ENCODE measurements at places on chromosomes 7 and 10.

DNA sequence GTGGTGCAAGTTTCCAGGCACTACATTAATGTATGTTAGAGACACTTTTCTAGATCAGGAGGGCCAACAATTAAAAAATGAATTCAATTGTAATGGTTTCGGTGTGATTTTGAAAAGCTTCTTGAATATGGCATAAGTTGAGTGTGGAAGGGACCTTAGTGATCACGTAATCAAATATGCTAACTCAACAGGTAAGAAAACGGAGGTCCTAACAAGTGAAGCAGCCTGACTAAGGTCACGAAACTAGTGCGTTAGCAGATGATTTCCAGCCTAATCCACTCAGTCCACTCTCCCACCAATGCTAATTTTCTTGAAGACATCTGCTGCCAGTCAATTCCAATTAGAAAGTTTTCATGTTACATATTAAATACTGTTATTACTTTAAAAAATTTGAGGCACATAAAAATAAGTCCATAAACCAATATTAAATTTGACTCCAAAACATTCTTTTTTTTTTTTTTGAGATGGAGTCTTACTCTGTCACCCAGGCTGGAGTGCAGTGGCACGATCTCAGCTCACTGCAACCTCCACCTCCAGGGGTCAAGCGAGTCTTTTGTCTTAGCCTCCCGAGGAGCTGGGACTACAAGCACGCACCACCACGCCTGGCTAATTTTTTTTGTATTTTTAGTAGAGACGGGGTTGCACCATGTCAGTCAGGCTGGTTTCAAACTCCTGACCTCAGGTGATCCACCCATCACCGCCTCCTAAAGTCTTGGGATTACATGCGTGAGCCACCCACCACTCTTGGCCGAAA, 2.3 kb upstream of the RSBN1L start:
- no peak overlapping the region for H3K4me3 ChIP-seq
- no peaks in the 10 kb centered on the region for H3K27me3 ChIP-seq
- no peak overlapping the region for H3K27ac ChIP-seq
- H3K36me3 ChIP-seq, result peaks cover 5% of the 10 kb centered on the region

DNA sequence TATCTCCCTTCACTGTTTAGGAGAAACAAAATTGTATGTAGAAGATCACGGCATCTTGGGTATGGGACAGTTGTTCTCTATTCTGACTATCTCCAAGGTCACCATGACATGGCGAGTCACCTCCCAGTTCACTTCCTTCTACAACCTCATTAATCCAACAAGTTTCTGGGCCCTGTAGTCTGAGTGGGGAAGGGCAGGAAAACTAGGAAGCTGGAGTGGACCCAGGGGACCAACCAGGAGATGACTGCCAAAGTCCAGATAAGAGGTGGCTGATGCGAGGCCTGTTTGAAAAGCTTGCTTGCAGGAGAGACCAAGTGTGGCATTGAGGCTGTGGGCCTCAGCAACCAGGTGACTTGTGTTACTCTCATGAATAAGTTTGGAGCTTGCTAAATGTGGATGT, 584.9 kb downstream of the TNS3 start:
- no peak overlapping the region for H3K4me3 ChIP-seq
- no peak overlapping the region for H3K27ac ChIP-seq
- H3K4me1 ChIP-seq, result no peaks in the 10 kb centered on the region
- no peak for DNase-seq

DNA sequence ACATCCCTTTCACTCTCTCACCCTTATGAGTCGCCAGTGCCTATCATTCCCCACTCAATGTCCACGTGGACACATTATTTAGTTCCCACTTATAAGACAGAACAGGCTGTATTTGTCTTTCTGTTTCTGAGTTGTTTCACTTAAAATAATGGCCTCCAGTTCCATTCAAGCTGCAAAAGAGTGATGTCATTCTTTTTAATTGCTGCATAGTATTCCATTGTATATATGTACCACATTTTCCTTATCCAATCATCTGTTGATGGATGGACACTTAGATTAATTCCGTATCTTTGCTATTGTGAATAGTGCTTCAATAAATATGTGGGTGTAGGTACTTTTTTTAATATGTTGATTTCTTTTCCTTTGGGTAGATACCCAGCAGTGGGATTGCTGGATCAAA, 79.1 kb downstream of the ZNF365 start:
- no peak for DNase-seq
- H3K36me3 ChIP-seq, result no peaks in the 10 kb centered on the region
- no peak overlapping the region for H3K4me3 ChIP-seq
- H3K27me3 ChIP-seq, result no peaks in the 10 kb centered on the region

DNA sequence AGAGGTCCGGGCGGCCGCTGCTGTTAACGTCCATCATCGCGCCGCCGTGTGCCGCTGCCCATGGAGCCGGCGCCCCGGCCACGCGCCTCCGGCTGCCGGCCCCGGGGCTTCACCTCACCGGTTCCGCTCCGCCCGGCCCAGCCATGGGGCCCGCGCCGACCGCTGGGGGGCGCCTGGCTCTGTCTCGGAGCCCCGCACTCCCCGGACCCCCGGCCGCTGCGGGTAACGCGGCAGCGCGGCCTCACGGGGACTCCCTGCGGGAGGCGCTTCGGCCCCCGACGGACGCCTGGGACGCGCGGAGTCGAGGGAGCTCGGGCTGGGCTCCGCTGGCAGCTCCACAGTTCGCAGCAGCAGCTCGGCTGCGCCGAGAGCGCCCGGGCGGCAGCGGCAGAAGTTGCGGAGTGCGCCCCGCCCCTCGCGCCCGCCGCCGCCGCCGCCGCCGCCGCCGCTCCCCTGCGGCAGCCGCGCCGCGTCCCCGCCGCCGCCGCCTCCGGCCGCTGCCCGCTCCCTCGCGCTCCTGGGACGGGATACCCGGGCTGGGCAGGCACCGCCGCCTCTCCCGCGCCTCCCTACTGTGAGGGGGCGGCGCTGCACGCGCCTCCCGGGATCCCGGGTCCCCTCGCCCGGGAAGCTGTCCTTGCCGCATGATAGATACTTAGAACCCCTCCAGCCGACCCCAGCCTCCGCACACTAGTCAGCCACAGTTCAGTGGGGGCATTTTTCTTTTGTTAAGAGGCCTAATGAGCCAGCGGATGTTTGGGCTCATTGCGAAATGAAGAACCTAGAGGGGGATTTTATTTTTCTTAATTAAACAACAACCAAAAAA, at the start of gene HTR7:
Gene HTR7 (minus strand): TSS at position 405 of the 826 bp plus-strand sequence. CDS start 368 bp downstream, at position 37.
- H3K4me1 ChIP-seq, result peaks cover 6% of the 10 kb centered on the region
- peak within 1 kb of the TSS; percentile 82 for H3K4me3 ChIP-seq
- H3K27ac ChIP-seq, result no peak within 1 kb of the TSS
- H3K36me3 ChIP-seq, result no peaks in the 10 kb centered on the region

- H3K36me3 ChIP-seq, result no peaks in the 10 kb centered on the region
- H3K27ac ChIP-seq, result no peak overlapping the region
- DNase-seq, result no peak
- H3K4me3 ChIP-seq, result no peak overlapping the region
- H3K27me3 ChIP-seq, result no peaks in the 10 kb centered on the region
Measured at GRCh38 chr10:132377326-132377725, 19.7 kb upstream of the PWWP2B start.

Data from trophoblast cell (in vitro differentiated cells and primary cell).